ENCODE measurements at places on chromosomes 3 and 15.
A peak's percentile ranks its signal among the peaks of the same experiment; 100 is the strongest.

GRCh38 chr3:127013758-127014535 is 31.0 kb downstream of the PLXNA1 start:
- DNase-seq, result no peak

GRCh38 chr3:129312021-129312639 is 33.5 kb downstream of the HMCES start:
- DNase-seq, result no peak

- no peak for DNase-seq
Measured at GRCh38 chr3:48783304-48783703, 64.4 kb downstream of the PRKAR2A start.

GRCh38 chr3:171850960-171851659 is 8.0 kb downstream of the TMEM212 start:
- DNase-seq, result no peak

GRCh38 chr3:183975981-183976662 is 41.6 kb downstream of the ABCC5 start:
- DNase-seq, result peak; percentile 39

DNA sequence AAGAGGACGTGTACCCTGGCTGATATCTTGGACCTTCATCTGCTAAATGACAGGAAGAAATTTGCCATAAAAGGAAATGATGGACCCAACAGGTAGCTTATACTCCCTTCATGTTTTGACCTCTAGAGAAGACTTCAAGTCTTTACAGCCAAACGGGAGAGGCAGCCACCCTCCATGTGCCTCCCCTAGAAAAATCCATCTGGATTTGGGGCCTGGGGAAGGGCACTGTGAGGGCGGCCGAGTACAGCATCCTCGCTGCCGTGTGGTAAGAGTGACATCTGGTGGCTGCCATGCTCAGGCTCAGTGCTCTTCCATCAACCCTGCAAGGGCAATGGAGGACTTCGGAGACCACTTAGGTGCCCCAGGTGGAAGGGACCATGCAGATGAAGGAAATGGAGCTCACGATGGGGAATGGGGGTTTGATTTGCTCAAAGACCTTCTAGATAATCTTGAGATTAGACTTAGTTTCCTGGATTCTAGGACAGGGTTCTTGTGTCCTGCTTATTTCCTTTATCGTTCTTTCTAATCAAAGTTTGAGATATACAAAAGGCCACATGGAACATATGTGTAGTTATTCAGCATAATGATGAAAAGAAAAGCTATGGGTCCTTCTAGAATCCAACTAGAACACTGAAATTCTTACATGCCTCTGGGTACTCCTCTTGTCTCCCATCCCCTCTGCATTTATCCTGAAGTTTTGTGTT is 44.4 kb downstream of the AQP9 start:
- DNase-seq, result no peak
